ENCODE measurements at places on chromosomes 13 and 19.

DNA sequence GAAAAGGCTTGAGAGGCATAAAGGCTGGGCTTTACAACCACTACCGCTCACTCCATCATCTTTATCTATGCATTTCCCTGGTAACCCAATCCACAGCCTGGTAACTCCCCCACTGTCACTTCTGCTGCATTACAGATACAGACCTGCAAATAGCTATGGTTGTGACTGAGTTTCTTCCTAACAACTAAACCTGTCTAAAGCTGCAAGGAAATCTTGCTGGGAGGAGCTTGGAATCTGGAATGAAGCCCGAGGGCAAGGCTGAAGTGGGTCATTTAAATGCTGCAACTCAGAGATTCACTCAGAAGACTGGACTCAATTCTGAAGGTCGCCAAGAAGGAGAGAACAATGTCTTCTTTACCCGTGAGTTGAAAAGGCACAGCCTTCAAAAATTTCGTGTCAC, at the start of gene LGALS13:
Gene LGALS13, plus strand, starts transcription at position 301 of the 400 bp plus-strand sequence. Its CDS starts 45 bp downstream, at position 346.
- H3K4me3 ChIP-seq, result no peak within 1 kb of the TSS
- H3K27ac ChIP-seq, result no peak within 1 kb of the TSS
- H3K27me3 ChIP-seq, result peaks cover 35% of the 10 kb centered on the region
- H3K36me3 ChIP-seq, result no peaks in the 10 kb centered on the region
- no peak for DNase-seq
- no peaks in the 10 kb centered on the region for H3K4me1 ChIP-seq

DNA sequence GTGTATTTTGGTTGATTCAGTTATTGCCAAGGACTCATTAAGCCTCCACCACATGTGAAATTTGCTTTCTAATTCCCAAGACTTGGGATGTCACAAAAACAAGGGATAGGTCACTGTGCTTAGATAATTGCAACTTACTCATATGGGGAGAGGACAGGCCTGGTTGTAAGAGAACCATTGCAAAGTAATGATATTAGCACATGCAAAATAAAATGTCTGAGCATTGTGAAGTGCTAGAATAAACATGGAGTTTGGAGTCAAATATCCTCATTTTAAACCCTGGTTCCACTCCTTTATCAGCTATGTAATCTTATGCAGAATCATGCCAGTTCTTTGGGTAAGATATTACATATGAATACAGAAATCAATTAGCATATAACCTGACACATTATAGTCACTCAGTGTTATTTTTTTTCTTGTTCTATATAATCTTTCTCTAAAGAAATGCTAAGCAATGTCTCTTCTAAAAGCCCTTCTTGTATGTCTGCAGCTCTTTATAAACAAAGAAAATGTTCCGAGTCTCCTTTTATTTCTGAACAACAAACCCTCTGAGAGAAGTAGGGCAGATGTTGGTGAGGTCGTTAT, 5.5 kb downstream of the CBY2 start:
- H3K36me3 ChIP-seq, result no peaks in the 10 kb centered on the region
- H3K27ac ChIP-seq, result no peak overlapping the region
- peaks cover 35% of the 10 kb centered on the region for H3K27me3 ChIP-seq
- H3K4me1 ChIP-seq, result peaks cover 11% of the 10 kb centered on the region
- no peak overlapping the region for H3K4me3 ChIP-seq

GRCh38 chr13:24269821-24270220, 39.6 kb upstream of the C1QTNF9 start:
- no peaks in the 10 kb centered on the region for H3K27me3 ChIP-seq
- no peak for DNase-seq
- H3K36me3 ChIP-seq, result no peaks in the 10 kb centered on the region
- H3K4me3 ChIP-seq, result no peak overlapping the region
- no peak overlapping the region for H3K27ac ChIP-seq

DNA sequence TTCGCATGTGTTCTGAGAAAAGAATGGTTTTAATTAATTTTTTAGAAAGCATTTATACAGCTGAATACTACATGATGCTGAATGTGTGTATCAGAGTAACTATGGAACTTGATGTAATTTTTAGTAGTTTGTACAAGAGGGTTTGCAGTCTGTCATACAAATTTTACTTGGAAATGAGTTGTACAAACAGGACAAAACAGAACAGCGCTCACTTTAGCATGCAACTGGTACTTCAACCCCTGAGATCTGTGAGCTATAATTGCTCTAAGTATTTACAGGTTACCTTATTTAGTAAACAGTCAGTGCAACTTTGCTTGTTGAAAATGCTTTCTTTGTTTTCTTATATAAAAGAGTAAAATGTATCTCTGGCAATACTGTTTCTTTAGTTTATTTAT, 706 bp downstream of the TNFRSF19 start:
- H3K4me3 ChIP-seq, result peak overlapping the region; percentile 38
- peaks cover 2% of the 10 kb centered on the region for H3K27me3 ChIP-seq
- H3K36me3 ChIP-seq, result no peaks in the 10 kb centered on the region
- DNase-seq, result no peak
- no peak overlapping the region for H3K27ac ChIP-seq

DNA sequence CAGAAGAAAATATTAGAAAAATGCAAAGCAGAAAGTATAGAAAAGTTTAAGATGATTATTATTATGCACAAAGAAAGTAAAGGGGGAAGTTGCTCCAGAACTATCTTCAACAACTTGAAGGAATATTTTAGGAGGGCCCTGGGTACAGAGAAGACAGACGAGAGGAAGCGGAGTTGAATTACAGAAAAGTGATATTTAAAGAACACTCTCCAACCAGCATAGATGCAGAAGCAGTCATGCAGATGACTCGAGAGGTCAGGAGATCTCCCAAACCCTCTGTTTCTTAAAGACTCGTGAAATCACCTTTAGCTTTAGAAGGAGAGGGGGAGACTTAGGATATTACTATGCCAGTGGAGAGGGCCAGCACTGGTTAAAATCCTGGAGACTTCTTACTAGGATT, 8.5 kb upstream of the SHISA2 start:
- no peak overlapping the region for H3K27ac ChIP-seq
- DNase-seq, result no peak
- H3K4me1 ChIP-seq, result peaks cover 8% of the 10 kb centered on the region

Data from progenitor cell of endocrine pancreas (in vitro differentiated cells).